AG04449 (cell line): ENCODE measurements at places on chromosomes 6 and 20.

DNA sequence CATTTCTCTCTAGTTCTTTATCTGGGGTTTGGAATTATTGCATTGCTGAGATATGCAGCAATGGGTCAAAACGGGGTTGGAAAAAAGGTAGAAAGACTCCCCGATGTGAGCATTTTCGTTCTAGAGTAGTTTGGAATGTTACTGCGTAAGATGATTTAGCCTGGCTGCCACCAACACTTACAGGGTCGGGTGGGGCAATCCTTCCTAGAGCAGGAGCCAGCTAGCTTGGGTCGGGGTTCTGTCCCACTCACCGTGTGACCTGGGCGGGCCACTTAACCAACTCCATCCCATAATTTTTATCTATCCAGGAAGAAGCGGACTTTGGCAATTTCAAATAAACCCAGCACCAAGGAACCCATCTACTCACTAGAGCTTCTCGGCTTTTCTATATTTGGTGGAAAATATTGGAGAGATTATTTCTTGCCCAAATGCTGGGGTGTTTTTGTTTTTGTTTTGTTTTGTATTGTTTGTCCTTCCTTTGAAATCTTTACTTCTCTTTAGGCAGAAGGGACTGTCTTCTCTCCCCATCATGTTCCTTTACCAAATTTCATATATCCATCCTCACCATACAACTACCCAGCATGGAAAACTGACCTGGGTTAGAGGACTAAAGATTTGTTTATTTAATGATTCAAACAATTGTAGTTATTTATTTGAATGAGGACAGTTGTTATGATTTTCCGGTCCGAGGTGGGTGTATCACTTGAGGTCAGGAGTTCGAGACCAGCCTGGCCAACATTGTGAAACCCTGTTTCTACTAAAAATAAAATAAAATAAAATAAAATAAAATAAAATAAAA lies 72.4 kb downstream of the GPX5 start:
- no peak for DNase-seq

DNA sequence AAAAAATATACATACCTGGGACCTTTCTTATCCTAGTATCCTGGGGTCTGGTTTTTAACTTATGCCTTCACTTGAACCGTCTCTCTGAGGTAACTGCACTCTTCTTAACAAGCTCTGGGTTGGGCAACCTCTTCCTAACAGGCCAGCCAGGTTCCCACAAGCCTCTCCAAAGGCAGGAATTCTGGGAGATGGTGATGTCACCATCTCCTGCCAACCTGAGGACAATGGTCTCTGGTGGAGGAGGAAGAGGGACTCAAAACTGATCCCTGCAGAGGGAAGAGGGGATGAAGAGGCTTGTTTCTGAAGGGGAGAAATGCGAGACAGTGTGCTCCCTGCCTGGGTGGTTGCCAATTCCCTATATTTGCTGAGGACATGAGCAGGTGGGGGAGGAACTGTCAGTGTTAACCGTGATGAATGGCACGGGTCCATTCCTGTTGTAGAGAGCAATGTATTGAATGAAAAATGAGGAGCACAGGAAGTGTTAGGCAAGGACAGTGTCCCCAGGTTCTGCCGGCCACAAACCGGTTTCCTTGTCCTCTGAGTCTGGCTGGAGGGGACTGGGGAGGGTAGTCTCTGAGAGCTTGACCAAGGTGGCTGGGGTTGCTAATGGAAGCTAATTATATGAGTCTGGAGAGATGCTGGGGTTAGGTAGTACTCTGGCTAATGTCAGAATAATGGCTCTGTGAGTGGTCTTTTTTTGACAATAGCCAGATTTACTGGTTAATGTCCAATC lies 95.5 kb downstream of the KCNB1 start:
- DNase-seq = no peak

DNA sequence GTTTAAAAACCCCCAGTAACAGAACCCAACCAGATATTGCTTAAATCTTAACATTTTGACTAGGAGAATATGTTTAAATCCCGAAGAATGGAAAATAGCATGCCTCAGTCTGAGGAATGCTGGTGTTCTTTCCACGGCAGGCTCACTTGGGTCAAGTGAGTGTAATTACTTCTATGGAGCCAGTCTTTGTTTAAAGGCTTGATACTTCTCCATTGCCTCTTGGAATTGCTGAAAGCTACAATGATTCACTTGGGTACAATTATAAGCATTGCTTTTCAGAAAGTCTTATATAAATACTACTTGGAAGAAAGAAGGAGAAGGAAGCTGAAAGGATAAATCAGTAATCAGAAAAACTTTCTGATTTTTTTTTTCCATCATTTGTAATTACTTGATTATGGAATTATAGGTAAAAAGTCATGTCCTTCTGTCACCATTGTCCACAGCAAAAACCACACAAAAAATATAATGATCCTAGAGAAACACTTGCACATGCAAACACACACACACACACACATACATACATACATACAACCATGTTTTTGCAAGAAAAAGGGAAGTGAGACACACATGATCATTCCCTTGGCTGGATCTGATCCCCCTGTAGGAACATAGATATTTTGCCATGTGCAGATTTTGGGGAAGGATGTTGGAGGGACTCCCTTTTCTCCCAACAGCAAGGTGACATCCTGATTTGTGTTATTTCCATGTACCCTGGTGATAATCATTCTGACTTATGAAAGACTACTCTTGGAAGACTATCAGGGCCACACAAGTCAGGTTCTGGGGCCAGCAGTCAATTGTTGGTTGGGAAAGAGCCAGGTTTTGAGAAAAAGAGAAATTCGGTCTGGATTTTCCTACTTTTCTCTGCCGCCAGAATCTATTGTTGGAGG lies 396.0 kb upstream of the BTBD3 start:
- peak; percentile 7 for DNase-seq

- DNase-seq = no peak
Observed at GRCh38 chr6:25280344-25281074, 1.3 kb downstream of the CARMIL1 start.

GRCh38 chr6:40738551-40739193 lies 151.5 kb upstream of the LRFN2 start:
- DNase-seq = no peak

GRCh38 chr20:7520361-7520760 lies 419.9 kb downstream of the HAO1 start:
- DNase-seq = no peak

DNA sequence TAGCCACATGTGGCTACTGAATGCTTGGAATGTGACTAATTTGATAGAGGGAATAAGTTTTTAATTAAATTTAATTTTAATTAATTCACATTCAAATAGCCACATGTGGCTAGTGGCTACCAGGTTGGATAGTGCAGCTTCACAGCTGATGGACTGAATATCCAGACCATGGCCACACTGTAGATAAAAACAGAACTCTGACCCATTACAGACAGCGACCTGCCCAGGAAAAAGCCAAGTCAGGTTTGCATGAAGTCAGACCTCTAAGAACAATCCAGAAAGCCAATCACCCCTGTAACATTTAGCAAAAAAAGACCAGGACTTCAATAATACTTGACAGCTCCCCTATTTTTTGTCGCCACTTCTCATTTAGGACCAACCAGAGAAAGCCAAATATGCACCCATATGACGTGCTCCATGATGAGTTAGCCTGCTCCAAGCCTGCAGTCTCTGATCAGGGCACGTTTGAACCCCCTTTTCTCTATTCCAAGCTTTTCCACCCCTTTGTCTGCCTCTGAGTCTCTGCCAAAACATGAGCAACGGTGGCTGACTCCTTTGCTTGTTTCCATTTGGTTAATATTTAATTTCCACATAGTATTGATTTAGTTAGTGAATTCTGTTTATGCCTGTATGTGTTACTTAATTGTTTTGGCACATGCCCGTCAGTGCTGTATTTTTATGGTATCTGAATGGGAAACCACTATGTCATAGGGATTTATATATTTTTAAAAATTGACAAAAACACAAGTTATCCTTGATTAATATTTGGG lies 636.3 kb downstream of the UTRN start:
- no peak for DNase-seq

DNA sequence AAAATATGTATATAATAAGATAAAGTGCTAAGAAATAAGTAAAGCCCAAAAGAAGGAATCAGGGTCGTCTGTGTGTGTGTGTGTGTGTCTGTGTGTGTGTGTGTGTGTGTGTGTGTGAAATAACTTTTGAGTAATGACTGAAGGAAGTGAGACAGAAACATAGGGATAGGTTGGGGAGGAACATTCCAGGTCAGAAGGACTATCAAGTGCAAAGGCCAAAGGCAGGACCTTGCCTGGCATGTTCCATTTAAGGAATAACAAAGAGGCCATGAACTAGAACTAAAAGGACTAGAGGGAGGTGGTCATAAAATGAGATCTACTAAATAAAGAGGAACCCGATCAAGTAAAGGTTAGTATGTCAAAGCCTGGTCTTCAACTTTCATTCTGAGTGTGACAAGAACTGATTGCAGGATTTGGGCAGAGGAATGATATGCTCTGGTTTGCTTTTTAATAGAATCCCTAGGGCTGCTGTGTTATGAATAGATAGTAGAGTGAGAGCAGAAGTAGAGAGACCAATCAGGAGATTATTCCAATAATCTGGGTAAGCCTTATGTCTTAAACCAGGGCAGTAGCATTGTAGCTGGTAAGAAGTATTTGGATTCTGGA lies 6.9 kb downstream of the ENPP3 start:
- DNase-seq = no peak

DNA sequence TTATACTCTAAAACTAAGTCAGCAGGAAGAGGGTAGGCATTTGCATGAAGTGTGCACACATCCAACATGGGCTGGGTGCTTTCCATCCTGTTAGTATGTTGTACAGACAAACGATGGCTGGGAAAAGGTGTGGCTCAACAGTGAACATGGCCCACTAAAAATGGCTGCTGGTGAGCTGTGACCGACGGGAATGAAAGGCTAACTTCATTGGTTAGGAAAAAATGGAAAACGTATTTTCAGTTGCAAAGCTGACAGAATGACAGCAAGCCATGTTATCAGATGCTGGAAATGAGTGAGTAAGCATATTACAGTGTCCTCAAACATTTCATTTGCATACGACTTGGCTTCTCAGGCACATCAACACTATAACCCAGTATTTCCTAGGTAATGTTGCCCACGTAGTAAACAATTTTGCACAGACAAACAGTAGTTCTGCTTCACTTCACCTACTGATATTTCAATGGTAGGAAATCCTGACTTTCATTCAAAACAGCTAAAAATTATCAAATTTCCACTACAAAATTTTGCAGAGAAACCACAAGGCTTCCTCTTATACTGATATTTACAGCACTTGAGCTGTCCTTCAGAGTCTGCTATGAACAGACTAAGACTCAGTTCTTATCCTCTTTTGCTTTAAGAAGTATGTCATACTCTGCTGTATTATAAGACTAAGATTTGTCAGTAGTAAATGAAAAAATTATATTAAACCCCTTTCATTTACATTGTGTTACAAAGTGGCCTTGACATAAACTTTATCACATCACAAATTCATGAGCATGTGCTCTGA lies 98.9 kb downstream of the IRF4 start:
- DNase-seq = no peak

DNA sequence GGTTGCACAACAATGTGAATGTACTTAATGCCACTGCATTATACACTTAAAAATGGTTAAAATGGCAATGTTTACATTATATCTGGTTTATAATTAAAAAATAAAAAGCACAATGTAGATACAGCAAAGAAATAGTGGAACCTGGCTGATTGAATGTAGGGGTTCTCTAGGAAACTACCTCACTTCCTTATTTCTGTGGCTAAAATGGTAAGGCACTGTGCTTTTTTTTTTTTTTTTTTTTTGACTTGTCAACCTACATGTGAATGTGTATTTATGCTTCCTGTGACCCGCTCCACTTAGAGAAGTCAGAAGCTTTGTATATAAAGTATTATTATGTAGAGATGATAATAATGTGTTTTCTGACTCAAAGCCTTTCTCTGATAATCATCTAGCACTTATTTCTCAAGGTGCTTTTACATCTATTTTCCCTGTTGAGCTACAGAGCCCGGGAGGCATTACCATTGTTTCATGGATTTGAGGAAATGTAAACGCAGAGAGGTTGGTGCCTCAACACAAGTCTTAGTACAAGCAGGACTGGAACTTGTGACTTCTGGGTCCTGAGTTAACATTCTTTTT lies 55.0 kb downstream of the SOX4 start:
- no peak for DNase-seq

DNA sequence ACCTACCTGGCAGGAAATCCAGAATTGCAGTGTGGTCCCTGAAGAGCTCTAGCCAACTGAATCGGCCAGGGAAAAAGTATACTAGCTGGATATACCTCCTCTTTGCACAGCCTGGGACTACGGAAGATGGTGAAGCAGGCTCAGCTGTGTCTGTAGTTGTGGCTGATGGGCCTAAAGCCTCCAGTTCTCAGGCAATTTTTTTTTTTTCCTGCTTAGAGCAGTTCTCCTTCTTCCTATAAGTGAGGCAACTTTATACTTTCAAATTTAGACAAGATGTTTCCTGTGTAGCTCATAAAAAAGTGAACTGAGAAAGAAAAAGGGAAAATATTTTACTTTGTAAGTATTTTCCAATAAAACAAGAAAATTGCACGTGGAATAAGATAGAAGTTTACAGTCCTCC lies 172.9 kb downstream of the CARMIL1 start:
- DNase-seq = no peak

- no peak for DNase-seq
Observed at GRCh38 chr6:166179704-166180103, 12.1 kb upstream of the TBXT start.

GRCh38 chr6:16841241-16841640 lies 80.0 kb upstream of the ATXN1 start:
- no peak for DNase-seq

GRCh38 chr6:167676000-167676665 lies 150.6 kb upstream of the AFDN start:
- DNase-seq = no peak

- no peak for DNase-seq
Observed at GRCh38 chr6:163231356-163232014, 183.0 kb upstream of the QKI start.

DNA sequence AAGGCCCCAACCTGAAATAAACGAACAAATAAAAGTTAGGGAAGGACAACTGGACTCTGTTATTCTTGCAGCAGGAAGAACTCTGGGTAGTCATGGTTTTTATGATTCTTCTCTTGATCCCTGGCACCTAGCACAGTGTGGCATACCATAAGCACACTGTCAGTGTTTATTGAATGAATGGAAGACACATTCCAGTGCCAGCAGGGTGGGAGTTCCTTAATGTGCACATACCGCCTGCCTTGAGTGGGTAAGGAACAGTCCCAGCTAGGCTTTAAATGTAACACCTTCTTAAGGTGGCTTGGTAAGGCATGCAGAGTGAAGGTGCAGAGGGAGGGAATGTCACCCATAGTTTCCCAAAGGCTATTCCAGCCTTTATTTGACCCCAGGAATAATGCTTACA lies 162.9 kb upstream of the CEP162 start:
- no peak for DNase-seq

DNA sequence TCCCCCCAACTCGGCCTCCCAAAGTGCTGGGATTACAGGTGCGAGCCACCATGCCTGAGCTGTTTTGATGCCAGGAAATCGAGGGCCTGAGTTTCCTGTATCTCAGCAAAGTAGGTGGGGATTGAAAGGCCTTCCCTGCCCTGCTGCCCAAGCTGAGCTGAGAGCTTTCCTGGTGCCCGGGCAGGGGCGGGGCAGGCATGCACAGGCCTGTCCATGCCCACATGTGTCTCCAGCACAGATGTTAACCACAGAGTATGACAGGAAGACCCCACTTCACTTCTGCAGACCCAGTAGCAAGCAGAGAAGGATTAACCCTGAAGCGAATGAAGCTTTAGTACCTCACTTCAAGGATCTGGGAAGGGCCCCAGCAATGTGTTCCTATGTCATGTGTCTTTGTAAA lies 66.0 kb downstream of the GPR6 start:
- no peak for DNase-seq
